ENCODE measurements at places on chromosomes 2 and 18. TPM values are rescaled to one million over a fixed set of nuclear protein-coding genes. Genes with fewer than 3 reads are reported as not detected.

Gene GCG
- not detected for total RNA-seq

Gene RPL37A
- total RNA-seq, result 595 TPM

Gene PLCD4
- total RNA-seq, result 6.7 TPM

Gene CNGA3
- total RNA-seq, result 0.12 TPM

Gene POMC
- total RNA-seq, result not detected

Gene CRYGC
- total RNA-seq, result not detected

Gene FIGN
- 1.3 TPM for total RNA-seq

Gene GKN2
- total RNA-seq, result not detected

Gene PAIP2B
- total RNA-seq, result 0.81 TPM

Gene KCTD1
- total RNA-seq, result 14.0 TPM

Gene ARL5A
- 51.2 TPM for total RNA-seq

Gene AOX1
- total RNA-seq, result 81.1 TPM

Gene SAG
- total RNA-seq, result not detected

Gene WDR33
- 38.5 TPM for total RNA-seq

Gene ZSCAN30
- total RNA-seq, result 26.9 TPM

Gene GRHL1
- total RNA-seq, result 0.36 TPM

Gene GCFC2
- total RNA-seq, result 17.2 TPM
